ENCODE measurements at places on chromosomes 4 and X.
A peak's percentile ranks its signal among the peaks of the same experiment; 100 is the strongest.

DNA sequence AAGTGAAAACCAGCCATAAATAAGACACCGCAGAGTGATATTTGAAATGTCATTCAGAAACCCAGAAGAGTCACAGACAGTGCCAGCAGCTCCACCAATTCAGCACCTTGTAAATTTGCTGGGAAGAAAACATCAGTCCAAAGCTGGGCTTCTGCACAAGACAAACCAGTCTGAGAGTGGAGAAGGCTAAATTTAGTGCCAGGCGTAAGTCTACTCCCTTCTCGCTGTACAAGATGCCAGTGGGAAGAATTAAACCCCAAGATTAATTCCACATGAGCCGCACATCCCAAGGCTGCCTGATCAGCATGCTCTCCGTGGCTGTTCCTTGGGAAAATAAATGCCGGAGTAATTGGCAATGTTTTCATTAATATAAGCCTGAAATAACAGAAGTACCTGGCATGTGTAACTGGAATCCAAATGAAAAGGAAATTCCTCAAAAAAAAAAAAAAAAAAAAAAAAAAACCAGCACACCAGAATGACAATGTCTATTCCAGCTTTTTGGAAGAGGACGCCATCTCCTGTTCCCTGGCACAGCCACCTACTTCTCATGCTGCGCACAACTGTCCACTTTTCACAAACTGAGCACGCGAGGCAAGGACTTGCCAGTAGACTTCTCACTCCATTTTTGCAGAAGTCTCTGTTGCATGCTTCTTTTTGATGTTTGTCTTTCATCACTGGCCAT lies 95.5 kb downstream of the NSUN7 start:
- peak; percentile 21 for DNase-seq

DNA sequence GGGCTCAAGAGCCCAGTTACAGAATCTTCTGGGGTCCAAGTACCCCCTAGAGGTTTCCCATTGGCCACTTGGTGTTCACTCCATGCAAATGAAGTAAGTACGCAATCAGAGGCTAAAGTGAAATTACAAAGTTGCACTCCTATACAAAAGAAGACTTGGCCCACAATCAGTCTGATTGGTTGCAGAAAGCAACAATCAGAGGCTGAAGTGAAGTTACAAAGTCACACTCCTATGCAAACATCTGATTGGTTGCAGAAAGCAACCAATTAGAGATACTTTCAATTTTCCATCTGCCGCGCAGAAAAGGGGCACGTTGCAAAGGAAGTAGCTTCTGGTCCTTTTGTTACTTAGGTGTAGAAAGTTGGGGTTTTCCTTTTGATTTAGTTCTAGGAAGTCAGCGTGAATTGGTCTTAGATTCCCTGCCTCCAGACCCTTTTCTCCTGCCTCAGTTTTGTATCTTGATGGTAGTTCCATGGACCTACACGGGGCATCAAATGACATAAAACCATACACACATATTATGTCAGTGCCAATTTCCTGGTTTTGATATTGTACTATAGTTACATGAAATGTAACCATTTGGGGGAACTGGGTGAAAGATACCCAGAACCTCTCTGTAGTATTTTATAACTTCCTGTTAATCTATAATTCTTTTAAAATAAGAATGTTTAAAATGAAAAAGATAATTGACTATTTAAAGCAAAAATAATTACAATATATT lies 12.4 kb upstream of the PIN4 start:
- no peak for DNase-seq

DNA sequence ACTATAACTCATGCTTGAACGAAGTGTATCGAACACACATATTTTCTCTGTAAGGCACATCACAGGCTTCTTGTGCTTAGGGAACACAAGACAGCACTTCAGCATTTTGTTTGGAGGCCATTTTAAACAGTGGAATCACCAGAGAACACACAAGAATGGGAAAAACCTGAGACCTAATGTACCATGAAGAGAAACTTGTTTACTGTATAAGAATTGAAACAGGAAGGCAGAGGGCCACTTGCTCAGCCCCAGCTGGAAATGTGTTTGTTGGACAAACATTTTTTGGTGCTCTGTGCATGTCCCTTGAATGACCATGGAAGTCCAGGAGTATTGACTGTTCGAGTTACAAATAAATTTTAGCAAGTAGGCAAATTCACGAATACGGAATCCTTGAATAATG lies 47.5 kb downstream of the RAPGEF2 start:
- DNase-seq = no peak

DNA sequence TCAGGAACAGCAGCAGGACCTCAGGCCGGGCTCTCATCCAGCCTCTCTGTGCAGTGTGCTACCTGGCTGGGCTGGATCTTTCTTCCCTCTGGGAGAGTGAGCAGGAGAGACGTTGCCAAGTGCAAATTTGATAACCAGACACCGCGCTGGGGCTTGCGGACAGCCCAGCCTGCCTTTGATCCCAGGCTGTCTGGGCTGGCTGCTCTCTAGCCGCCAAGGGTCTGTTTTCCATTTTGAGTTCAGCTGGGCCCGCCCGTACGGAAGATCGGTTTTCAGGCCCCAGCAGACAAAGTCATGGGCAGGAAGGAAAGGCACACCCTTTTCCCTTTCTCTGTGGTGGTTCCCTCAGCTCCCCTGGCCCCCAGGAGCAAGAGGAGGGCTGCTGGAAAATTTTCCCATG lies 90.2 kb downstream of the CPZ start:
- DNase-seq = no peak

- no peak for DNase-seq
These were observed 215.6 kb downstream of the PALLD start for GRCh38 chr4:168712316-168712890.

DNA sequence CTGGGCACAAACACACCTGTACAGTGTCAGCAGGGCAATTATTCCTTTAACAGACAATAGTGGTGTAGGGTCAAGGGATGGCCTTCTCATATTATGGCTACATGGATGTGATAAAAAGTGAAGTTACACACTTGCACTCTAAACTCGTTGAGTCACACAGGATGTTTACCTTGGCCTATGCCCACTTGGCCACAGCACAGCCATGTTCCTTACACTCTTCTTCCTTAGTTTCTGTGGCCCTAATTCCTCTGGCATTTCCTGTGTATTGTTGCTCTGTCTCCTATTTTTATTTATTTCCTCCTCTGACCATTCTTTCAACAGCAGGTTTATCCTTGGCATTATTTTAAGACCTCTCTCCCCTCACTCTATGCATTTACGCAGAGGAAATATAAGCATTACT lies 86.8 kb upstream of the NPFFR2 start:
- no peak for DNase-seq

- no peak for DNase-seq
These were observed 21.1 kb upstream of the UBA1 start for GRCh38 chrX:47172549-47172948.

DNA sequence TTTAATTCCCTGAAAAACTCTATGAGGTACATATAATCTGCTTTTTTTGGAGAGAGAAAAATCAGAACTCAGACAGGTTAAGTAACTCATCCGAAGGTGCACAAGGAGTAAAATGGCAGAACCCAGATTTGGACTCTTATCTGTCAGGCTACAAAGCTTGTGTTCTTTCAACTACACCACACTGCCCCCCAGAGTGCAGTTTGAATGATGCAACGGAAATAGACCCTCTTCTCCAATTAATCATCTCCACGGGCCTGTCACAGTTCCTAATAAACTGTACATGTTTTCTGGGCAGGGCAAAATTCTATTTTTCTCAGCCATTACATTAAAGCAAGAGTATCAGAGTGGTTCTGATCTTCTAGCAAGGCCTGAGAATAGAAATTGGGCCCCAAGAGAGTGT lies 35.3 kb upstream of the DCX start:
- DNase-seq = no peak

DNA sequence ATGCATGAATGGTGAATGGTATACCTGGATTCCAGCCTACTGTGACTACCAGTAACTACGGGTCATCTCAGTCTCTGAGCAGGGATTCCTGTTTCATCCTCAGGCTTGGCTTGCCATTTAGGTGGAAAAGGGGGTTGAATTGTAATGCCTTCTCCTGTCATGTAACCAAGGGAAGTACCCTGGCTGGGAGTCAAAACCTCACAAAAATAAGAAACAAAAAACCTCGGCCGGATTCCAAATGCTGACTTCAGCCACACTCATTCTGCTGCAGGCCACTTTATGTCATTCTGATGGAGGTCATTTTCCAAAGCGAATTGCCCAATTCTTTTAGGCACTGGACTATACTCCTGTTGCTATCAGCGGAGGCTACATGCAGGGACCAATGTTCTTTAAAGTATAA lies 324.7 kb downstream of the LDB2 start:
- peak; percentile 27 for DNase-seq
